ENCODE measurements at places on chromosomes 7 and 10.

- no peak for DNase-seq
Observed at GRCh38 chr7:20307901-20308300, 22.8 kb upstream of the ITGB8 start.

- DNase-seq: no peak
Observed at GRCh38 chr7:91276909-91277308, 12.7 kb downstream of the FZD1 start.

GRCh38 chr7:42689626-42690025, 222.2 kb downstream of the C7orf25 start:
- DNase-seq: no peak

DNA sequence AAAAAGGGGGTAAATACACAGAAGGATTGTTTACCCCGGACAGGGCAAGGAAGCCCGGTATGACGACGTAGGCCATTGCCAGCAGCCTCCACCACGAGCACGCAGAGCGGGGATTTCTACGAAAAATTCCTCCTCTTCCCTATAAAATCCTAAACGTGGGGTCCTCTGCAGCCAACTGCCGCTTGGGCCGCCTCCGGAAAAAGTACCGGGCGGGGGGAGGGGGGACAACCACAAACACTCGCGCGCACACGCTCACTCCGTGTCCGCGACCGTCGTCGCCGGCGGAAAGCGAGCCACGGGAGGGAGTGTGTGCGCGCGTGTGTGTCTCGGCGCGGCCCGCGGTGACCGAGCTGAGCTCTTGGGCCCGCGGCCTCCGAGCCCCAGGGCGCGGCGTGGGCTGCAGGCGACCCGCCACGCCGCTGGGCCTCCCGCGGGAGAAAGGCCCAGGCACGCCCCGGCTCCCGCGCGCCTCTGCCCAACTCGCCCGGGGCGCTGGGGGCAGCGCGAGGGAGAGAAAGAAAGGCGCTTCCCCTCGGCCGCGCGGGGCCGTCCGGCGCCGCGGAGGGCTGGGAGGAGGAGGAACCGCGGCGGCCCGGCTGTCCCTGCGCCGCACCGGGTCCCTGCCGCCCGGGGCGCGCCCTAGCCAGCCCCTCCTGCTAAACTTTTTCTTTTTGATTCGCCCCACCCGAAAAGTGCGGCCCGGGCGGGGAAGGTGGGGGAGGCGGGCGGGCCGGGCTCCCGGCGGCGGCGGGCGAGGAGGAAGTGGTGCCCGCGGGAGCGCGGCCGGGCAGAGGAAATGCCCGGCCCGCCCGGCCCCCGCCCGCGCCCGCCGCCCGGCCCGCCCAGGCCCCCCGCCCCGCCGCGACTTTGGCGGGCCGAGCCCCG, 1.5 kb downstream of the CTBP2 start:
- DNase-seq: no peak

- DNase-seq: no peak
Observed at GRCh38 chr7:148814922-148815559, 69.0 kb downstream of the EZH2 start.

GRCh38 chr7:134388336-134389019, 70.4 kb downstream of the AKR1B1 start:
- no peak for DNase-seq

DNA sequence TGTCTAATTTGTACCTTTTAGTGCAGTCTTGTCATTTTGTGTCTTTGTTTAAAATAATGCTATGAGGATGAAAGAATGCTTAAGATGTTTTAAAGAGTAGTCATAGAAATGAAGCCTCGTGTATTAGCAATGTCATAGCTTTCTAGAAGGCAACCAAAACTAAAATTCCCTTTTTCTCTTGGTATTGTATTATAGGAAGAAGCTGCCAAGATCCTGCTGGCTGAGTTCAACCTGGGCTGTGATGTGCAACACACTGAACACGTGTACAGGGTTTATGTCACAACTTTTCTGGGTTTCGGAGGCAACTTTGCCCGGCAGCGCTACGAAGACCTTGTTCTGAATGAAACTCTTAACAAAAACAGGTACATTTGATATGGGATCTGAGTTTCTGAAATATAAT, 36.2 kb downstream of the COX15 start:
- DNase-seq: no peak

DNA sequence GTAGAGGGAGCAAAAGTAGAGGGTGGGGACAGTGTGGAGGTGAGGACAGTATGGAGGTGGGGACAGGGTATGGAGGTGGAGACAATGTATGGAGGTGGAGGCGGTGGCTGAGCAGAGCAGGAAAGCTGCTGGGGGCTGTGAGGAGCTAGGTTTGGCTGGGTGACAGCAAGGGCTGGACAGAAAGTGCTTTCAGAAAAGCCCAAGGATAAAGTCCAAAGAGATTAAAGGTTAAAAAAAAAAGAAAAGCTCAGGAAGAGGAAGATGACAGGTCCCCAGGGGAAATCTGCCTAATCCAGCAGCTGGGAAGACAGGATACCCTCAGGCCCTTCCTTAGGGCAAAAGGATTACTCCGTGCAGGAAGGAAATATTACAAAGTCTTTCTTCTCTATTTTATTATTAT, 32.1 kb upstream of the PFKFB3 start:
- no peak for DNase-seq

DNA sequence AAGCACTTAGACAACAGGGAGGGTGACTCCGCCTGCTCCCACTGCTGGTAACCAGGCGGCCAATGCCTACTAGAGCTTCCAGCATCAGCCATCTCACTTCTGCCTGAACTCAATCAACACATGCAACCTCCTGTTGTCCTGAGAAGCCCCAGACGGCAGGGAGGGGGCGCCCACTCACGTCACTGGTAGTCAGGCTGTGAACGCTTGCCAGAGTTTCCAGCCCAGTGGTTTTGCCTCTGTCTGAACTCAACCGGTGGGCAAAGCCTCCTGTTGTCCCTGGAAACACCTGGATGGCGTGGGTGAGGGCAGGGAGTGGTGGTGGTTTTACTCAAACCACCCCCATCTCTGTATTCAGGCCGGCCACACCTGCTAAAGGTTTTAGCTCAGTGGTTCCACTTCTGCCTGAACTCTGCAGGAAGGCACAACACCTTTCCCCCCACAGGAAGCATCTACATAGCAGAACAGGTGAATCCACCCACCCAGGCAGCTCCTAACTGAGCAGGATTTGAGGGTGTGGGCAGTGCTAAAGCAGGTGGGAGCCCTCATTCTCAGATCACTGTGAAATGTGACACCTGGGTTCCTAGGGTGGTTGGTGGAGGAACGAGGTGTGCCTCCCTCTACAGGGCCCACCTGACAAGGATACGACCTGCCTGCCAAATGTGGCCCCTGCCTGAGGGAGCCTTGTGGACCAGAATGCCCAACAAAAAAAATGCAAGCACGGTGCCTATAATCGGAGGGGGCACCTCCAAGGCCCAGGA, 563.0 kb upstream of the SEMA3D start:
- no peak for DNase-seq

GRCh38 chr10:75508814-75509306, 77.4 kb downstream of the LRMDA start:
- DNase-seq: no peak

DNA sequence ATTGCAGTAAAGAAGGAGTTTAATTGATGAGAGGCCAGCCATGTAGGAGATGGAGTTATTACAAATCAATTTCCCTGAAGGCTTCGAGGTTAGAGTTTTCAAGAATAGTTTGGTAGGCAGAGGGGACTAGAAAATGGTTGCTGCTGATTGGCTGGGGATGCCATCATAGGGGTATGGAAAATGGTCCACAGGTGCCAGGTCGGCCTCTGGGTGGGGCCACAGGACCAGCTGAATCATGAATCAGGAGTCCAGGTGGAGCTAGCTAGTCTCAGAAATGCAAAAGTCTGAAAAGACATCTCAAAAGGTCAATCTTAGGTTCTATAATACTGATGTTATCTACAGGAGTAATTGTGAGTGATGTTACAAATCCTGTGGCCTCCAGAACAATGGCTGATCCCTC, 714.0 kb upstream of the GHITM start:
- no peak for DNase-seq

Data from activated T-cell treated with anti-CD3 and anti-CD28 coated beads for 48 hours (primary cell).